ENCODE measurements at places on chromosomes 5 and 9.

- DNase-seq: no peak
Observed at GRCh38 chr9:88835772-88836171, 155.5 kb upstream of the S1PR3 start.

- no peak for DNase-seq
Observed at GRCh38 chr5:151580239-151580638, 10.9 kb downstream of the FAT2 start.

DNA sequence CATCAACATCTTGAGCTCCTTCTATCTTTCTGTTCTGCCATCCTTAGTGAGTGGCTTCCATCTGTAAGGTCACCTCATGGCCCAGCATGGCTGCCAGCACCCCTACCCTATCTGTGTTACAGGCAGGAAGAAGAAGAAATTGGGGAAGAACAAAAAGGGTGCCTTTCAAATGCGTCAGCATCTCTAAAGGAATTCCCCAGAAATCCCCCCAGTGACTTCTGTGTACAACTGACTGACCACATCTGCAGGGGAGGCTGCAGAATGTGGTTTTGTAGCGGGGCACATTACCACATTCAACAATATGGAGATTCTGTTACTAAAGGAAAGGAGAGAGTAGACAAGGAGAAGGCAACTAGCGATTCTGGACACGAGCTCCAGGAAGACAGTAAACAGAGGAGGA lies 40.1 kb downstream of the ALG2 start:
- no peak for DNase-seq

- no peak for DNase-seq
Observed at GRCh38 chr5:57777174-57777581, 294.6 kb upstream of the ACTBL2 start.

GRCh38 chr9:37029304-37029775 lies 4.7 kb downstream of the PAX5 start:
- DNase-seq: no peak

GRCh38 chr5:96381526-96381925 lies 51.5 kb downstream of the PCSK1 start:
- no peak for DNase-seq

All from hypothalamus (tissue), 51 donors.